ENCODE measurements at places on chromosomes 11 and 22.

DNA sequence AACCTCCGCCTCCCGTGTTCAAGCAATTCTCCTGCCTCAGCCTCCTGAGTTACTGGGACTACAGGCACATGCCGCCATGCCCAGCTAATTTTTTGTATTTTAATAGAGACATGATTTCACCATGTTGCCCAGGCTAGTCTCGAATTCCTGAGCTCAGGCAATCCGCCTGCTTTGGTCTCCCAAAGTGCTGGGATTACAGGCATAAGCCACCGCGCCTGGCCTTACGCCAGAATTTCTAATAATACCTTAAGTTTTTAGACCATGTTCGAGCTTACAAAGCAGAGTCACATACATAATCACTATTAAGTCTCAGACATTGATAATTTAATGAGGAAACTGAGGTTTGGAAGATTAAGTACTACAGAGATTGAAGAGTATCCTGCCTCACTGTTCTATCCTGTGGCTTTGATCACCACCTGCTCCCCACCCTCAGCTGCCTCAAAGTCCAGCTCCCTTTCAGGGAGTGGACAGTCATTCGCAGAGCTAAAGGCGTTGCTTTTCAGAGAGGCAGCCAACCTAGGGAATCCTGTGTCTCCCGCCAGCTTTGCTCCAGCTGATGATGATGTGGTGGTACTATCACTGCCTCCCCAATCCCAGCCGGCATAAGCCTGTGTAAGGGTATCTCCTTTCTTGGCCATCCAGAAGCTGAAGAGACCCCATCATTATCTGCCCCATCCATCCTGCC lies 7.7 kb downstream of the UBASH3B start:
- no peak for DNase-seq

GRCh38 chr22:48478529-48479265 lies 1349.0 kb downstream of the BRD1 start:
- DNase-seq, result no peak

DNA sequence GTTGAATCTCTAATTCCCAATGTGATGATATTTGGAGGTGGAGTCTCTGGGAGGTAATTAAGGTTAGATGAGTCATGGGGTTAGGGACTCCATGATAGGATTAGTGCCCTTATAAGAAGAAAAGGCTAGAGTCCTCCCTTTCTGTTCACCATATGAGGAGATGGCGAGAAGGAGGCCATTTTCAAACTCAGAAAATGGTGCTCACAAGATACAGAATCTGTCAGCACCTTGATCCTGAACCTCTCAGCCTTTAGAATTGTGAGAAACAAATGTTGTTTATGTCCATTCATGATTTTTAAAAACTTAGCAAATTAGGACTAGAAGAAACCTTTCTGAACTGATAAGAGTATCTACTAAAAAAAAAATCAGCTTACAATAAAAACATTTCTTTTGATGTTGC lies 57.7 kb upstream of the RASSF10 start:
- DNase-seq, result no peak

DNA sequence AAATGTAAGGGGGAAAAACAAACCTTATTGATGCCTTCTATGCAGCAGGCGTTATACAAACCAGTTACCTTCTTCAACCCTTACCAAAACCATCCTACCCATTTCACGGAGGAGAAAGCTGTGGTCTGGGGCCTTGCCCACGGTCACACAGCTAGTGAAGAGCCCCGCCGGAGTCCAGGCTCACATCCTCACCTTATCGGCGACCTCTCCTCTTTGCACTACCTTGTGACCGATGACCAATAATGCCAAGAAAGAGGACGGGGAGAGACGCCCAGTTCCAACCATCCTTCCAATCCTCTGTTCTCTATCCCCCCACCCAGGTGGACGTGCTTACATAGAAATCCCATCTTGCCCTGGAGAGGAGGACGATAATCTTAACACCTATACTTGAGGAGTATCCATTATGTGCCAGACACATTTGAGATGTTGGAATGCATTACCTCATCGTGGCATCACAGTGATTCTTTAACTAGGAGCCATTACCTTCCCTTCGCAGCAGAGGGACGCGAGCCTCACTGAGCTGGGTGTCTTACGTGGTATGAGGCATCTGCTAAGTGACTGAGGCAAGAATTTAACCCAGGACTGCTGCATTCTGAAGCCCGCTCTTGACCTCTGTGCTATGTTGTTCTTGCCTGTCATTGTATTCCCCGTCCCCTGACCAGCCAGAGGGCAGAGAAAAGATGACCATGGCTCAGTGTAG lies 253.7 kb upstream of the B3GAT1 start:
- no peak for DNase-seq

- DNase-seq, result no peak
Observed at GRCh38 chr22:36753916-36754315, 22.0 kb downstream of the IFT27 start.

DNA sequence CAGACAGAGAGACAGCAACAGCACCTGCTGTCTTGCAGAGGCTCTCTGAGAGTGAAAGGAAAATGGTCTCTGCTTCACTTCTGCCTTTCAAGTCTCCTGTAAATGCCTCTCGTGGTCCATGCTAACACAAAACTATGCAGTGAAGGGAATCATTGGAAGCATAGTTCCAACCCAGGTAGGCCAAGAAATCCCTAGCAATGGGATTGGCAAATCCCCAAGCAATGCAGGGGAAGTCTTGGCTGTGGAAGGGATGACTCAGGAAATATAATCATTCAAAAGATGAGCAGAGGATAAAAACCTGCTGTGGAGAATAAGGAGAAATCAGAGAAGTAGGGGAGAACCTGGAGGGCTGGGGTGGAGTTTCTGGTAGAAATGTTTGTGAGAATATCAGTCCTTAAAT lies 216.1 kb upstream of the ZBED5 start:
- no peak for DNase-seq

- no peak for DNase-seq
Observed at GRCh38 chr11:114606003-114606801, 10.6 kb upstream of the NXPE4 start.

DNA sequence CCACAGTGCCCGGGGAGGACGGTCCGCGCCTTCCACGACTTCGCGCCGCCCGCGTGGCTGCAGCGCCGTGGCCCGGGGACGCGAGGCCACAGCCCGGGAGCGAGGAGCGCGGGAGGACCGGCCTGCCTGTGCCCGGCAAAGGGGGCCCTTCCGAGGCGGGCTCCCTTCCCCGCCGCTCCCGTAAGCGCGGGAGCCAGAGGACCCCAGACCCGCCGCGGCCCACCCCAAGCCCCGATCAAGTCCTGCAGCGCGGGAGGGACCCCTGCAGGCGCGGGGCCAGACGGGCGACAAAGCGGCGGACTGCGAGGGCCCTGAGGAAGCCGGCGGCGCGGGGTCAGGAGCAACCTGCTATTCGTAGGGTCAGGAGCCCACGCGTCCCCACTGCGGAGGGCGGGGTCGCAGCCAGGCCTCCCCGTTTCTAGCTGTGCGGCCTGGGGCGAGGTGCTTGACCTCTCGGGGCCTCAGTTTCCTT lies 110.3 kb downstream of the WNT7B start:
- no peak for DNase-seq

DNA sequence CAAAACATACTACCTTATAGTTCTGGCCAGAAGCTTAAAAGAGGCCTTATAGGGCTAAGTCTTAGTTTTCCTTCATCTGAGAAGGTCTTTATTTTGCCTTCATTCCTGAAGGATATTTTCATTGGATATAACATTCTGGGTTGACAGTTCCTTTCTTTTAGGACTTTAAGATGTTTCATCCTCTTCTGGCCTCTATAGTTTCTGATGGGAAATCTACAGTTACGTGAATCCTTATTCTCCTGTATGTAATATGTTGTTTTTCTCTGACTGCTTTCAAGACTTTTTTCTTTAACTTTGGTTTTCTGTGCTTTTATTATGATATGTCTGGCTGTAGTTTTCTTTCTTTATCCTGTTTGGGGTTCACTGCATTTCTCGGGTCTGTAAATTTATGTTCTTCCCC lies 48.2 kb downstream of the BCR start:
- no peak for DNase-seq

DNA sequence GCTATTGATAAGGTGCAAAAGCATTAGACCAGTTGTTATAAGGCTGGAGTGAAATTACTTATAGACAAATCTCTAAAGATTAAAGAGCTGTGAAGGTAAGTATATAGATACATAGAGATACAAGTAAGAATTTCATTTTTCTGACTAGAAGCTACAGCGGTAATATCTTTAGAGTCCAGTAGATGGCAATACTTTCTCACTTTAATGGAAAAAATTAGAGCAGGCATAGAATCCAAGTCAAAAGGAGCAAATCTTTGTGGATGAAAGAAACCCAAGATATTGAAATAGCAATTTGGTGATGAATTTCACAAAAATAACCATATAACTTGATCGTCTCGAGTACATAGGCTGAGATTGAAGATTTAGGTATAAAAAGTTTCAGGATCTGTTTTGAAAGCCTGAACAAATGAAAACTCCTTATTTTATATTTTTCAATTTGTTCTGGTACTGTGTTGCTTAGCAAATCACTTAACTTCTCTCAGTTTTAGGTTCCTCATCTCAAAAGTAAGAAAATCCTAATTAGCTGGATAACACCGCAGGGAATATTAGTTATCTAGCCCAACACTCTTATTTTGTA lies 81.9 kb downstream of the UVRAG start:
- DNase-seq, result no peak

GRCh38 chr22:20853236-20853660 lies 5.4 kb downstream of the PI4KA start:
- DNase-seq, result no peak

GRCh38 chr11:44766972-44767278 lies 40.2 kb downstream of the TSPAN18 start:
- no peak for DNase-seq

- DNase-seq, result no peak
Observed at GRCh38 chr11:61959114-61959513, 8.3 kb downstream of the FTH1 start.

GRCh38 chr11:14059491-14059890 lies 97.0 kb downstream of the SPON1 start:
- no peak for DNase-seq

DNA sequence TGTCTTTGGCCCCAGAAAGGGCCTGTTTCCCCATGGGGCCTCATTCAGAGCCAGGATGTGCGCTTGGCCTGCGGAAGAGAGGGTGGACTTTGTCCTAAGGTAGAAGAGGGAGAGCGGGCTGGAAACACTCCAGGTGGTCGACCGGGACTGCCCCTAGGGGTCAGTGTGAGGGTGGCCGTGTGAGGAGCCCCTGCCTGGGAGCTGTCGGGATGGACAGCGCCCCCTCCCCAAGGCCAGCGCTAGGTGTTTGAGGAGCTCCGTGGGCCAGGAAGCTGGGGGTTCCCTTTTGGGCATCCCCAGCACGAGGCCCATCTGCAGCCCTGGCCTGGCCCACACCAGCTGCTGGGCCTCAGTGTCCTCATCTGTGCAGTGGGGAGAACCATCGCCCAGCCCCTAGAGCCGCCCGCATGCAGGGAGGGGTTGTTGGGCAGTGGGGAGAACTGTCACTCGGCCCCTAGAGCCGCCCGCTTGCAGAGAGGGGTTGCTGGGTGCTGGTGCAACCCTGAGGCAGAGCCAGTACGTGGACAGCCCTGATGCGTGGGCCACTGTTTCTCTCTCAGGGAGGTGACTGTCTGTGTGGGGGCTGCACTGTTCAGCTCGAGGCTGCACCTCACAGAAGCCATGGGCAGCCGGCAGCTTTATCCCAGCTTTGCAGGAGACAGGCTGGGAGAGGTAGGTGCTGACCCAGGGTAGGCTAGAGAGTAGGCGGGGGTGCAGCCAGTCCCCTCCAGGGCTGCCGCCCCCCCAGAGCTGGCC lies 1319.9 kb downstream of the BRD1 start:
- DNase-seq, result no peak

DNA sequence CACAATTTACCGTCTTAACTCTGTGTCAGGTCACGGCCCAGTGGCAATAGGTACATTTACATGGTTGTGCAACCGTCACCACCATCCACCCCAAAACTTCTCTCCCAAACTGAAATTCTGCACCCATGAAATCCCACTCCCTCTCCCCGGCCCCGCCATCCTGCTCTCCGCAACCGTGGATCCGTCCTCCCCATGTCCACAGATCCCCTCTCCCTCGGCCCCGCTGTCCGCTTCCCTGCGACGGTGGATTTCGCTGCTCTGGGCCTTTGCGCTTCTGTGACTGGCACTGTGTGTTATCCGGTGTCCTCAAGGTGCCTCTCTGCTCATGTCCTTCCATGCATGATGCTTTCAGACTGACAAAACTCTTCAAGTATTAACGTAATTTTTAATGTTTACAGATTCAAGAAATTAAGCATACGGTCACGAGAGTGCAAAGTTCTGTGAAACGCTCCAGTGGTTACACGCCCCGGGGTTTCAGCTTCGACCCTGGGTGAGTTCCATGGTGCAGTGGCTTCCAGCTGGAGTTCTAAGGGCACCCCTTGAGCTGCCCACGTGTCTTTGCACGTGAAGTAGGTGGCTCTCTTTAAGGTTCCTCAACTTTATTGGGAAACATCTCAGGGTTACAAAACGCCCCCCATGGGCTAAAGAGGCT lies 76.4 kb downstream of the KCNQ1 start:
- DNase-seq, result no peak

GRCh38 chr11:83976086-83976485 lies 689.9 kb upstream of the CCDC90B start:
- no peak for DNase-seq

- peak; percentile 41 for DNase-seq
Observed at GRCh38 chr22:24938741-24939341, 7.7 kb downstream of the LHFPL7 start.

DNA sequence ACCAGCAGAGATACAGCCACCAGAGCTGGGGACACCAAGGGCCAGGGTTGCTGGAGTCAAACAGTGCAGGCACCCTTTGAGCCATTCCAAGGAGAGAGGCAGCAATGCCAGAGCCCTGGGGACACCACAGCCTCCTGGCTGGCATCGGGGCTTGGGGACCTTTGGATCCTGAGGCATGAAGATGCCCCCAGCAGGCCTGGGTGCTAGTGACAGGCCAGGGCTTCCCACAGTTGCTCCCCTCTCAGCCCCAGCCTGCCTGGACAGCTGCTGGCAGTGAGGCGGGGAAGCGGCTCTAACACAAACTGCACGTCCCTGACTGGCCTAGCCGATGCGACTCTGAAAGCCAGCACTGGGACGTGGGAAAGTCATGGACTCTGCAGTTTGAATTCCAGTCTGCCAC lies 2.7 kb downstream of the CD5 start:
- no peak for DNase-seq

DNA sequence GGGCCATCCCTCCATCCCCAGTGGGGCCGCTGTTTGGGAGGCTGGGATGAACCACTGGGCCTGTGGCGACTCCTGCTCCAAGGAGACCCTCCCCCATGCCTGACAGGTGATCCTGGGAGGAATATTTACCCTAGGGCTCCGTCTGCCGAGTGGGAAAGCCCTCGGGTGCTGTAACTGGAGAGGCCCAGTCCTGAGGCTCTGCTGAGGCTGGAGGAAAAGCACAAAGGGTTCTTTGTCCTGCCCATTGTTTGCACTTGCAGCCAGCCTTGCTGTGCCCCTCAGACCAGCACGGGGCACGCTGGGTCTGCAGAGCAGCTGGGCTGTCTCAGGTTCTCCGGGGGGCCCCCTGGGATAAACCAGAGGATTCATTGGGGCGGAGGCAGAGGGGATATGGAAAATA lies 321.1 kb downstream of the MN1 start:
- DNase-seq, result no peak

GRCh38 chr11:59815754-59816153 lies 5.2 kb upstream of the MRPL16 start:
- no peak for DNase-seq

- peak; percentile 83 for DNase-seq
Observed at GRCh38 chr11:64856382-64857227, 12.2 kb upstream of the CDC42BPG start.

- DNase-seq, result no peak
Observed at GRCh38 chr11:17273668-17274282, 2.8 kb upstream of the NUCB2 start.

GRCh38 chr11:75596914-75597313 lies 34.9 kb downstream of the SERPINH1 start:
- no peak for DNase-seq

All from activated T-cell treated with anti-CD3 and anti-CD28 coated beads, Interleukin-2, amount 50 U/mL, for 72 hours (primary cell).